Dermis microvascular lymphatic vessel endothelial cell (primary cell): ENCODE measurements at places on chromosomes 5 and 9.

DNA sequence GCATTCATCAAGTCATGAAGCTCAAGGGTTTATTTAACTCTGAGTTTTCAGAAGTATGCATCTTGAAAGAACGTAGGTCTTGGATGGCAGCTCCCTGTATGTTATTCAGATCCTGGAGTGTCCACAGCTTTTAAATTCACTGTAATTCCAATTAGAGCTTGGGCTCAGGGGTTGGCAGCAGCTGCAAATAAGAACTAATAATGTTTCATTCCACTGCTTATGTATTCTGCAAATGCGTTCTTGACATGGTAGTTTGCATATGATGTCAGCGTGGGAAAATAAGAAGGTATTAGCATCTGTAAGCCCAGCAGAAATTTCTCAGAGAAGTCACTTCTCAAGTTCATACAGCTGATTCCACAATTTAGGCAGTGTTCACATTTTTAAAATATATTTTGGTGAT lies 58.4 kb downstream of the RORB start:
- DNase-seq: no peak

- DNase-seq: no peak
Measured at GRCh38 chr9:123265833-123266232, 2.6 kb downstream of the STRBP start.

GRCh38 chr5:130402906-130403305 lies 498.6 kb downstream of the CHSY3 start:
- DNase-seq: no peak

GRCh38 chr5:6377582-6377904 lies 804 bp downstream of the MED10 start:
- DNase-seq: no peak

GRCh38 chr9:15222313-15222712 lies 84.7 kb downstream of the TTC39B start:
- no peak for DNase-seq

- no peak for DNase-seq
Measured at GRCh38 chr5:67802766-67803165, 412.8 kb upstream of the PIK3R1 start.

GRCh38 chr9:23821375-23822181 lies 4.5 kb downstream of the ELAVL2 start:
- no peak for DNase-seq

DNA sequence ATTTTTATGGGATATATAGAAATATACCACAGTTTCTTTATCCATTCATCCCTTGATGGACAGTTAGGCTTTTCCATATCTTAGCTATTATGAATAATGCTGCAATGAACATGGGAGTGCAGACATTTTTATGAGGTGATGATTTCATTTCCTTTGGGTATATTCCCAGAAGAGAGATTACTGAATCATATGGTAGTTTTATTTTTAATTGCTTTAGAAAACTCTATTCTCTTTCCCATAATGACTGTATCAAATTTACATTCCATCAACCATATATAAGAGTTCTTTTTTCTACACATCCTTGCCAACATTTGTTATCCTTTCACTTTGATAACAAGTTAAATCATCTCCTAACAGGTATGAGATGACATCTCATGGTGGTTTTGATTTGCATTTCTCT lies 821.6 kb downstream of the TLE1 start:
- no peak for DNase-seq

- no peak for DNase-seq
Measured at GRCh38 chr5:96481009-96481786, 48.1 kb upstream of the PCSK1 start.

DNA sequence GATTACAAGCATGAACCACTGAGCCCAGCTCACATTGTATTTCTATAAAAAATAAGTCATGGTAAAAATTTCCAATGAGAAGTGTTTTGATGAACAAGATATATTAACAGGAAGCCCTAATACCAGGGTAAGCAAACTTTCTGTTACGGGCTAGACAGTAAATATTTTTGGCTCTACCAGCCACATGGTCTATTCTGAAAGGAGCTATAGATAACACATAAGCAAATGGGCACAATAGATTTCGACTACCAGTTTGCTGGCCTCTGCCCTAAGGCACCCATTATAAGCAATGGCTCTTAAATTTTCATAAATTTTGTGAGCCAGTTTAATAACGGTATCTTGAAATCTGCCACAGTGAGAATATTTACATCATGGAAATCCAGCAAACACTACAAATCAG lies 8.1 kb downstream of the UBQLN1 start:
- DNase-seq: no peak

DNA sequence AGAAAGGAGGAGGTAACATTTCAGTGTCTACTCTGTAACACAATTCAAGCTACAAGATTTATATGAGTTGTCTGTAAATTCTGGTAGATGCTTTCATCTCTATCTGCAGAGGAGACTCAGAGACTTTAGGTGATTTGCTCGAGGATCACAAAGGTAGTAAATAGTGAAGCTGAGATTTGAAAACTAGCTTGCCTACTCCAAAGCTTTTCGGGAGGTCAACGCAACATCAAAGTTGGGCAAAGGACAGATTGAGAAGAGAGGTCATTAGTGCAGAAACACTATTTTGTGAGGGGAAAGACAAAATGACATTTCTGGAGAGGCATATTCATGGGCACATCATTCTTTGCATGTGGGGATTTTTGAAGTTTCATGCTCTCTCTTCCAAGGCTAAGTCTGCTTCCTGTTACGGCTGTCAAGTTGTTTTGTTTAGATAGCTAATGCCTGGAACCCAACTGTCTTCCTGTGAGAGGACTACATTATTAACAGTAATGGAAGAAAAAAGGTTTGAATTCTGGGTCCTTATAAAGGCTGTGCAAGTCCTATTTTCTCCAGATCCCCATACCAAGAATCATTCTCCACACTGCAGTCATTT lies 413.5 kb upstream of the ZNF462 start:
- no peak for DNase-seq

DNA sequence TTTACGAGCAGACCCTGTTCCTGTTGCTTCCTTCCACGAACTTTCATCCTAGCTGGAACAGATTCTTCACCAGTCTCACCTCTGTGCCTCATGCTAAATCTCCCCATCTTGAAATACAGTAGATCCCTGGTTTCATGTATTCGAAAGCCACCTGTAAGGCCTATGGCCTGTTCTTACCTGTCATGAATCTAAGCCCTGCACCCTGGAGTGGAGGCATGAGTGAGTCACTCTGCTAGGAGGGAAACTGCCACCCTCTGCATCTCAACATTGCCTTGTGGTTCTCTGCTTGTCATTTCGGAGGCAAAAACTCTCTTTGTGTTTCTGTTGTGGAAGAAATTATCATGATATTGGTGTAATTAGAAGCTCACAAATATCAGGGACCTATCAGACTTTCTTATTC lies 320.0 kb downstream of the ENC1 start:
- DNase-seq: no peak

GRCh38 chr5:74290634-74291241 lies 349.8 kb downstream of the ENC1 start:
- DNase-seq: no peak

- no peak for DNase-seq
Measured at GRCh38 chr9:111456529-111456928, 27.7 kb downstream of the ECPAS start.

- DNase-seq: no peak
Measured at GRCh38 chr5:116358911-116359418, 215.7 kb downstream of the SEMA6A start.

GRCh38 chr9:135701959-135702721 lies at the start of gene KCNT1:
Gene KCNT1, plus strand, starts transcription at chr9:135702185. Its CDS starts 74 bp downstream, at chr9:135702259.
- DNase-seq: peak; percentile 38

DNA sequence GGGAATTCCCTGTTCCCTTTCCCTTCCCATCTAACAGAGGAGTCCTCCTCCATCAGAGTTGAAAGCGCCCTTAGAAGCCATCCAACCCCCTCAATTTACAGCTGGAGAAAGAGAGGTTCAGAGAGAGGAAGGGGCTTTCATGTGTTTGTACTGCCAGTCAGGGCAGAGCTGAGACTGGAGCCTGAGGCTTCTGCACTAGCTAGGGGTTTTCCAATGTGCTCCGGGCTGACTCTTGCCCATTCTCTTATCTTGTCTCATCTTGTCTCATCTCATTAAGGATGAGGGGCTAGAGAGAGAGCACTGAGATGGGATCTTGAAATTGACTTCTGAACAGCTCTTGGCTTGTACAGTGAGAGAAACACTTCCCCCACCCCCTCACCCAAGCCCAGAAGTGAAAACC lies 67.4 kb upstream of the SHB start:
- DNase-seq: no peak

GRCh38 chr5:181133610-181134231 lies 2.8 kb upstream of the OR2V1 start:
- peak; percentile 30 for DNase-seq

GRCh38 chr5:97641081-97641480 lies 458.0 kb upstream of the RIOK2 start:
- DNase-seq: no peak

- DNase-seq: no peak
Measured at GRCh38 chr5:94240596-94240992, 377.8 kb downstream of the KIAA0825 start.
